ENCODE measurements at places on chromosomes 16 and 17. TPM values are rescaled to one million over a fixed set of nuclear protein-coding genes. Genes with fewer than 3 reads are reported as not detected.

Gene ESRP2
- polyA plus RNA-seq, result 40.0 TPM

Gene HOXB13
- not detected for polyA plus RNA-seq

Gene CIBAR2
- polyA plus RNA-seq, result 0.30 TPM

Gene SMPD3
- 49.4 TPM for polyA plus RNA-seq

Gene KIF2B
- polyA plus RNA-seq, result not detected

Gene SSTR5
- polyA plus RNA-seq, result 1.2 TPM

Gene CD300LD
- not detected for polyA plus RNA-seq

Gene MRTFB
- polyA plus RNA-seq, result 20.6 TPM

Gene GLIS2
- 11.5 TPM for polyA plus RNA-seq

Gene KCNH6
- polyA plus RNA-seq, result 6.9 TPM

Gene IQCK
- polyA plus RNA-seq, result 14.0 TPM

Gene DEXI
- 31.8 TPM for polyA plus RNA-seq

Gene HOXB9
- 0.03 TPM for polyA plus RNA-seq

Gene ARL5C
- not detected for polyA plus RNA-seq

Gene CES2
- 181 TPM for polyA plus RNA-seq

Gene SAT2
- 327 TPM for polyA plus RNA-seq

Gene DUSP3
- polyA plus RNA-seq, result 68.7 TPM

Gene FOXL1
- polyA plus RNA-seq, result 5.1 TPM

Gene TP53TG3F
- not detected for polyA plus RNA-seq

Gene CLEC18B
- polyA plus RNA-seq, result 2.8 TPM

Gene ARHGAP23
- 23.6 TPM for polyA plus RNA-seq

Gene CDK5R1
- polyA plus RNA-seq, result 3.6 TPM

Gene PDIA2
- 1.8 TPM for polyA plus RNA-seq

Gene C16orf96
- polyA plus RNA-seq, result 0.18 TPM

Gene SLC6A2
- 0.12 TPM for polyA plus RNA-seq

Gene OTOP2
- 1.6 TPM for polyA plus RNA-seq

Gene AGRP
- 0.13 TPM for polyA plus RNA-seq

Gene TBC1D3
- not detected for polyA plus RNA-seq

Gene RNF227
- 3.7 TPM for polyA plus RNA-seq

Gene PIK3R6
- polyA plus RNA-seq, result 2.4 TPM

Gene PLLP
- polyA plus RNA-seq, result 117 TPM

Gene SBK1
- polyA plus RNA-seq, result 3.2 TPM

Gene TRAF4
- polyA plus RNA-seq, result 91.8 TPM

Gene C1QTNF8
- 0.03 TPM for polyA plus RNA-seq

Gene FAM171A2
- polyA plus RNA-seq, result 6.5 TPM

Gene CD79B
- polyA plus RNA-seq, result 1.2 TPM
